ENCODE measurements at places on chromosomes 5 and 9.

DNA sequence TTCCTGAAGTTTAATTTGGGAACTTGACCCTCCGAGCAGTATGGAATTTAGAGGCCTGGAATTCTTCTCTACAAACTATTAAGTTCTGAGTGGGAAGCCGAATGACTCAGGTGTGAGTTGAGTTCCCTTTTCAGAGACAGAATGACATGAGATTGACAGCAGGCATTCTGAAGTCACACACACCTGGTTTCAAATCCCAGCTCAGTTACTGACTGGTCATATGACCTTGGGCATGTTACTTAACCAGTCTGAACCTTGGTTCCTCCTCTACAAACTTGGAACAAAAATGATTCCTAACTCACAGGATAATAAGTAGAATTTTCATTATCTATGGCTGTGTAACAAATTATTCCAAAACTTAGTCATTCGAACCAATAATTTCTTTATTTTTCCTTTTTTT is 45.5 kb upstream of the GPBP1 start:
- DNase-seq, result no peak

DNA sequence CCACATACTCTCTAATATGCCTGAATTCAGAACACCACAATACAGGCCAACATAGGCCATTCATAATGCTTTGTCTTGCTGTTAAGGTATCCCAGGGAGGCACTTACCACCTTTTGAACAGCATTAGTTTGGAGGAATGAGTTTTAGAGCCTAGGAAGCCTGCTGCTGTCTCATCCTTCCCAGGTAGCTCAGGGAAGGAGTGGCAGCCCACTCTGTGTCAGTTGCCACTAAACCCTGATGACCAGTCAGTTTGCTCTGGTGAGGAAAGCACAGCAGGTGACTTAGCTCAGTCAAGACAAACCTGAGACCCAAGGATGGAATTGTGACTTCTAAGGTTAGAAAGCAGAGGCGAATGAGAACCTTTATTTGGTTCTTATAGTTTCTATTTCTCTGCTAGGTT is 337.4 kb upstream of the ATP10B start:
- DNase-seq, result no peak

- no peak for DNase-seq
These were observed 178.4 kb downstream of the SMARCA2 start for GRCh38 chr9:2193552-2193951.

DNA sequence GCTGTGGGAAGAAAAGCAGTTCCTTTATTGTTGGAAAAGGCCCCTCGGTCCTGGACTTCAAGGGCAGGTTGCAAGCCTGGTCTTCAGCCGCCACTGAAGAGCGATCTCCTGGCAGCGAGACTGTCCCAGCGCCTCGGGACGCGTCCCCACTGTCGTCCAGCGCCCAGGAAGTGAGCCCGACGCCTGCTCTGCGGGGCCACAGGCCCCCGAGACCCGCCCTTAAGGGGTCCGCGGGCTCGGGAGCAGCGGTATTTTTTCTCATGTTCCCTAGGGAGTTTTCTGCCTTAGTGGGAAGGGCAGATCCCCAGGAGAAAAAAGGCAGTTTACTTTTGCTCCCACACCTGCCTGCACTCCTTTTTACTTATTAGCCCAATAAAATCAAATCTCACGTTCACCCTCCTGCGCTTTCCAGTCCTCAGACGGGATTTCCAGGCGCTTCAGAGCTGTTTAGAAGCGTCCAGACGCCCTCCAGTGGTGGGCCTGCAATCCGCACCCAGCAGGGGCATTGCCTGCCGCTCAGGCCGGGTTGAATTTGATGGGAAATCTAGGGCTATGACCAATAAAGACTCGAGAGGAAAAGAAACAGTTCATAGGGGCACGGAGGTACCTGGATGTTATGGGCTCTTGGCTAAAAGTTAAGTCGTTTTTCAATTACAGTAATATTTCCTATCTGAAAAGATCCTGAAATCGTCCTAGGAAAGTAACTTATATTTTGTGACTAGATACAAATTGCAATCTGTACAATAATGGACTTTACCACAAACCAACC is 2.8 kb upstream of the EFNA5 start:
- peak; percentile 76 for DNase-seq

DNA sequence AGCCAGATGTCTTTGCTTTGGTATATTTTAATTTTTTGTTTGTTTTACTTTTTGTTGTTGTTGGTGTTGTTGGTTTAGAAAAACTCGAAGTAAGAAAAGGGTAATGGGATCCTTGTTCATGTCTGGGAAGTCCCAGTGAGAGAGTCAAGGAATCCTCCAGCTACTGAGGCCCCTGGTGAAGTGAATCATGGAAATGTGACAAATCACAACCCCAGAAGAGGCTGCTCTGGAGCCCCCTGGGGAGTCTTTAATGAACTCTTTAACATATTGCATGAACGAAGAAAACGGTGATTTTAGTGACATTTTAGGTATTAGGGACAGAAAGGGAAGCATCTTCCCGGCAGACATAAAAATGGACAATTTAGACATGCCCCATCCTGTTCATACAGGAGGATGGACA is 41.3 kb downstream of the TMEM174 start:
- DNase-seq, result no peak

- DNase-seq, result no peak
These were observed 351.0 kb downstream of the SPOCK1 start for GRCh38 chr5:137148159-137148558.

DNA sequence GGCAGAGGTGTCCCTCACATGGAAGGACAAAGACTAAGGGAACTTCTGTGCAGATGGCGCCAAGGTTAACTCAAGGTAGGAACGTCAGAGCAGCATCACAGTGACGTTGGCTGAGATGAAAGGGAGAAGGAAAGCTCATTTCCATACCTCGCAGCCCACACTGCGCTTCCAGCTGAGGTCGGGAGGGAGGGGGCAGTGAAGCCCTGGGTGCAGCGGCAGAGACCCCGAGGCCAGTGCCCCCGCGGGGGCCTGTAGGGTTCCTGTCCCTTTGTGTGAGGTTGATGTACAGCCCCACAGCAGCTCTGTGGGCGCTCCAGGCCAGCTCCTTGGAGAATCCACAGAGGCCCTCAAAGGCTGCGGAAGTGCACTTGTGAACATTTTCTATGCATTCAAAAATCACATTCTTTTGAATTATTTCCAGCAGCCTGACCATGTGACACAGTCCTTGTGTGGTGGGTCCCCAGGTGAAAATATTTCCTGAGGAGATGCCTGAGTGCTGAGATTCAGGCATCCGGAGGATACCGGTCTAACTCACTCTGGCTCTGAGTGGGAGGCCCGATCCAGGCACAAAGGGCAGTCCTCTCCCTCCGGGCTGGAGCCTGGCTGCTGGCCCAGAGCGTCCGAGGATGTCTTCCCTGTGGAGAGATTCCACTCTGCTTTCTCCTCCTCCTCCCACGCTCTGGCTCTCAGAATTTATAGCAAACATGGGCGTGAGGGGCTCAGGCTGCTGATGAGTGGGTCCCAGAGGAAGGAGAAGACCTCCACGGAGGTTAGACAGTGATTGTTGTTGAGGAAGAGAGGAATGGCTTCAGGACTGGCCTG is 150.7 kb downstream of the ICE1 start:
- DNase-seq, result no peak

DNA sequence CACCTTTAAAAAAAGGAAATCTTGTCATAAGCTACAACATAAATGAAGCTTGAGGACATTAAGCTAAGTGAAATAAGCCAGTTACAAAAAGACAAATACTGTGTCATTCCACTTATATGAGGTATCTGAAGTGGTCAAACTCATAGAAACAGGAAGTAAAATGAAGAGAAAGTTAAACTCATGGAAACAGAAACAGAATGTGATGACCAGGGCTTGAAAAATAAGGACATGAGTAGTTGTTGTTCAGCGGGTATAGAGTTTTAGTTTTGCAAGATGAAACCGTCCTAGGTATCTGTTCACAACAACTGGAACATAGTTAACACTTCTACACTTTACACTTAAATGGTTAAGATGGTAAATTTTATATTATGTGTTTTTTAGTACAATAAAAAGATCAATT is 47.8 kb upstream of the SLC1A3 start:
- no peak for DNase-seq

DNA sequence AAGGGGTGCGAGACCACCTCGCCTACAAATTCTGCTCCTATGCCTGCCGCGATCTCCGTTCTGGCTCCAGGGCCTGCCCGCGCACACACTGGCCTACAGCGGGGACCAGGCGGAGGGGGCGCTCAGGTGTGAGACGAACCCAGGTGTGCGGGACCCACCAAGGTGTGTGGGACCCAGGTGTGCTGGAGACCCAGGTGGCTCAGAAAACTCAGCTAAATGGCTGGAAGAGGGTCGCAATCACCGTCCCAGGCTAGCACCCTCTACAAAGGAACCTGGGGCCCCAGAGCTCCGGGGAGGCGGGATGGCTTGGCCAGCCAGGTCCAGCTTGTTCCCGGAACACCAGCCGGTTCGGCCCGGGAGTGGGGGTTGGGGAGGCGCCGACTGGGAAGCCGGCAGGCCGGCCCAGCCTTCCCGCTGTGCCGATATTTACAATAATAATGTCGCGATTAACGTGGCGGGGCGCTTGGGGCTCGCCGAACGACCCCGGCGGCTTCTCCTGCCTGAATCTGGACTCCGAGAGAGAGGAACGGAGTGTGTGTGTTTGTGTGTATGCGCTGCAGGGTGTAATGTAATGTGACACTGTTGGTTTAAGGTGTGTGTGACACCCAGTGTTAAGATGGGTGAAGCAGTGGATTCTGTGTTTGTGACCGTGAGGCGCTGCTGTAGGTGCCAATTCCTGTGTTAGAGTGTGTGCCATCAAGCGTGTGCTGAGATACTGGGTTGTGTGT is 1.4 kb downstream of the PCDH1 start:
- DNase-seq, result no peak

DNA sequence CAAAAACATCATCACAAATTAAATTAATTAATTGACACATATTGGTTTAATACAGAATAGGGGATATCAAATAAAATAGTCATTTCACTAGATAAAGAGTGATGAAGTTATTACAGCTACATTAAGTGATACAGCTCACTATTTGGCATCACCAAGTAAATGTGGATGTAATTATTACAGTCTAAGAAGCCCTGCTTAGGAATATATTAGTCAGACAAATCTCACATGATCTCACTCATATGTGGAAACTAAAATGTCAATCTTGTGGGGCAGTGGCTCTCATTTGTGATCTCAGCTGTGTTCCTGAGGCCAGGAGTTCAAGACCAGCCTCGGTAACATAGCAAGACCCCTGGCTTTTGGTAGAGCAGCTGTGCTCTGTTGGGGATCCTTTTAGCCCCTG is 233.4 kb upstream of the RGMB start:
- DNase-seq, result no peak

- DNase-seq, result no peak
These were observed 974 bp upstream of the SLC12A2 start for GRCh38 chr5:128082551-128083032.

DNA sequence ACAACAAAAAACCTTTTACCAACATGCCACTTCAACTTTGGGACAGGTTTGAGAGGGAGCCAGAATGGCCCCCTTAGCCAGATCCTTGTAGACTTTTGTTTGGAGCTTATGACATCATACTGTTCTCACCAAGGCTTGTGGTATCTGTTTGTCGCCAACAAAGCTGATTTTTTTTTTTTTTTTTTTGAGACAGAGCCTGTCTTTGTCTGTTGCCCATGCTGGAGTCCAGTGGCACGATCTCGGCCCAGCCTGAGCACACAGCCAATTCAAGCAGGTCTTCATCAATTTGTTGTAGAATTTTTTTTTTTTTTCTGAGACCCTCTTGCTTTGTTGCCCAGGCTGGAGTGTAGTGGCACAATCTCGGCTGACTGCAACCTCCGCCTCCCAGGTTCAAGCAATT is 26.4 kb upstream of the NTNG2 start:
- DNase-seq, result no peak

DNA sequence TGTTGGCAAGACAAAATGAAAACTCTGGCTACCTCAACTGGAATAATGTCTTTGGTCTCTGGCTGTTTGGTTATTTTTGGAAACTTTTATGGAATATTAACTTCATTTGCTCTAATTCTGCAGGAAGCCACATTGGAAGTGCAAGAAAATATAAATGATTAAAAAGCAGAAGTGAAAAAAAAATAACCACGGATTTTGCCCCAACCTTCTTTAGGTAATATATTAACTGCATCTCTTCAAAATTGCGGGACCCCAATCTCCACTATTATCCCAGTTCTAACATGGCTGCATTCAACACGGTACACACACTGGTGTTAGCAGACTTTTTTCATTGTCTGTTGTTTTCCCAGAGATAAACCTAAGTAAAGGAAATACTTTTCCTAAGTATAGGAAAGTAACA is 23.0 kb downstream of the GLIS3 start:
- DNase-seq, result no peak

DNA sequence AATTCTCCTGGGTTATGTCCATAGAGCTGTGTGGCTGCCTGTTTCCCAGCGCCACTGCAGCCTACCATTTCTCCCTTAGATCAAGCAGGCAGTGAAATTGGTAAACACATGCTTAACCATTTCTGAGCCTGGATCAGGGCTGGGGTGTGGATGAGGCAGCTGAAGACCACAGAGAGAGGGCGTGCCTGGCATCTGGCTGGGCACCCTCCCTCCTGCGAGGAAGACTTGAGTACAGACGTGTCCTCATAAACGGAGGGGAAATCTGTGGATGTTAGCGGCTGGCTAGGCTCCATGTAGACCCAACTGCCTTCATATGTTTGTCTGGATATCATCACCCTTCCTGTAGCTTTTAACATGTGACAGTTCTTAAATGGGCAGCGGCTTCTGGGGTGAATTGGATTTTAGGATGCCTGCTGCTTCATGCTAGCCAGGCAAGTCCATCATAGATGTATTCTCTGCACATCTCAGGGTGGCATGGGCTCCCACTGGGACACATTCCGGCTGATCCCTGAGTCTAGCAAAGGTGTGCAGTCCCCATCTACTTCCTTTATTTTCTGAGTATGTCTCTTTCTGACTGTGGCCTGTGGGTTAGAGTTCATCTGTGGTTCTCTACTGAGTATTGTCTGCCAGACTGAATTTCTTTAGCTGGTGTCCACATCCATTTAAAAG is 11.0 kb downstream of the RGS3 start:
- DNase-seq, result no peak

GRCh38 chr5:136192015-136192525 is 892 bp downstream of the SMIM32 start:
- DNase-seq, result peak; percentile 28

DNA sequence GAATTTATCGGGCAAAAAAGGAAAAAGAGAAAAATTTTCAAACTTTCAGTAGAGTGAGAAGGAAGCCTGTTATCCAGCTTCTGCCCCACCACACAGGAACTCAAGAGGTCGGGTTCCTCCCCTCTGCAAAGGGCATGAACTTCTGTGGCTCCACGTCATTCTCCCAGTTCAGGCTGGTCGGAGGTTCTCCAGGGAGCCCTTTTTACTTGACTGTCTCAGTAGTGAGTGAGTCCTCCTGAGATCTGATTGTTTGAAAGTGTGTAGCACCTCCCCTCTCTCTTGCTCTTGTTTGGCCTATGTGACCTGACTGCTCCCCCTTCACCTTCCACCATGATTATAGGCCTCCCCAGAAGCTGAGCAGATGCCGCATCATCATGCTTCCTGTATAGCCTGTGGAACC is 9.7 kb downstream of the SPINK1 start:
- no peak for DNase-seq

Data from GM06990 (cell line).